ENCODE measurements at places on chromosomes 7 and 10.

DNA sequence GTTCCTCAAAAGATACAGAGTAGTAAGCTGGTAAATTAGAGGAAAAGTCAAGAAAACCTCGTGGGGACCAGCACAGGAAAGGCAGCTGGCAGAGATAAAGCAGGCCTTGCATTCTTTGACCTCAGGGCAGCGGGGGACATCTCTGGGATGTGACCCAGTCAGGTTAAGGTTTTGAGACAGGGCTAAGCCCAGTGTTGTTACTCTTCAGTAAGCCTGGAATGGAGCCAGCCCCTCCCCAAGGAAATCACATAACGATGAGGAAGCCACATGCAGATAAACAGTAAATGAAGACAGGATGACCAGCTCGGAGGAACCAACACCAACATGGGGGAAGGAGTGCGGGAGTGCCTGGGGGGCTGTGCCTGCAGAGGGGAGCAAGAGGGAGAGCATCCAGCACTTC lies 99.6 kb downstream of the JAZF1 start:
- no peak for DNase-seq

DNA sequence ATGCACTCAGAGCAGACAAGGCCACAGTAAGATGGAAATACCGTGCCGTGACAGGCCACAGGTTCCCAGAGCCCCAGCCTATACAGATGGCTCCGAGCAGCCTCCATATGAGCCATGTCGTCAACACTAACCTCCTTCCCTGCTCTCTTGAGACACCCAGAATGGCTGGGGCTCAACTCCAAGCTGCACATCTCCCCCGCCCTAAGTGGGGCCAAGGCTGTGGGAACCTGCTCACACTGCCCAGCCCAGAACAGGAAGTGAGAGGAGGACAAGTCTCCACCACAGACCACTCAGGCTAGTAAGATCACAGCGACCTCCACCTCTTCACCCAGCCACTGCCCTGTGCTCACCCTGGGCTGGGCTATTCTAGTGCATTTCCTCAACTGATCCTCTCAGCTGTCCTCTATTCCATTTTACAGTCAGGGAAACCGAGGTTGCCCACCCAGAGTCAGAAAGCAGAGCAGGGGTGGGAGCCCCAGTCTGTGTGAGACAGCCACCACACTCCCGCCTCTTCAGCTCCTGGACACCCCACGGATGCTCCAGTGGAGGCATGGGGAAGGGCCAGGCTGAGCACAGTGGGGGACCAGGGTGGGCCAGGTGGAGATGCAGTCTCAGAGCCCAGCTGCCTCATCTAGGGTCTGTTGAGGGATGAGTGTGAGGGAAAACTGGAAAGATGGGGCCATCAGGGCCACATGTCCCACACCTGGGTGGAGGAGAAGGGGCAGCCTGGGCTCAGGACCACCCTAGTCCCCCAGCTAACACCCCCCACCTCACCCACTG lies 11.6 kb downstream of the GRID1 start:
- DNase-seq = peak; percentile 7

GRCh38 chr10:11439523-11440053 lies 171.9 kb downstream of the USP6NL start:
- DNase-seq = no peak

- peak; percentile 74 for DNase-seq
These were observed 8.3 kb upstream of the ATP6V0E2 start for GRCh38 chr7:149865437-149865836.

DNA sequence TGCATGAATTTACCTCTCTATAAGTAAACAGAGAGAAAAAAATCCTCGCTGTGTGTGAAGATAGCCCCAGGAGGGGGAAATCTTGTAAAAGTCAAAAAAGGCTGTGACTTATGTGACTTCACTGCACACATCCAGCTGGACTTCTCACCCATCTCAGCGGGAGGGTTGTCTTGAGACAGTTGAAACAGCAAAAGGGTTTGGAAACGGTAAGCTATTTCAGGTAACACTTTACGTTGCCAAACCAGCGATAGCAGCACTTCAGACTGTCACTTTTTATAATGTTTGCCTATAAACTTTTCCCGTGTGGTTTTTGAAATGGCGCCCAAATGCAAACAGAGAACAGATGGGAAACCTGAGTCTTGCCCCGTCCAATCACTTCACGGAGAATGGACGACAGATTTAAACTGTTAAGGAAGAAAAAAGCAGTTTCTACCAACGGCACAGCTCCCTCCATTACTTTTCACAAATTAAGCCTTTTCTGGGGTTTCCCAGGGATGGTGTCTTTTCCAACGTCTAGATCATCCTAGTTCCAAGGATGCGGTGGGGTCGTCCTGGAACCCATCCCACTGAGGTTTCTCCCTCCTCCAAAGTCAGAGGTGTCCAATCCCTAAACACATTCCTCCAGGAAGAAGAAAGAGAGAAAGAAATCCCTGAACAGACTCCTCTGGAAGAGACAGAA lies 25.2 kb downstream of the FGFR2 start:
- no peak for DNase-seq

DNA sequence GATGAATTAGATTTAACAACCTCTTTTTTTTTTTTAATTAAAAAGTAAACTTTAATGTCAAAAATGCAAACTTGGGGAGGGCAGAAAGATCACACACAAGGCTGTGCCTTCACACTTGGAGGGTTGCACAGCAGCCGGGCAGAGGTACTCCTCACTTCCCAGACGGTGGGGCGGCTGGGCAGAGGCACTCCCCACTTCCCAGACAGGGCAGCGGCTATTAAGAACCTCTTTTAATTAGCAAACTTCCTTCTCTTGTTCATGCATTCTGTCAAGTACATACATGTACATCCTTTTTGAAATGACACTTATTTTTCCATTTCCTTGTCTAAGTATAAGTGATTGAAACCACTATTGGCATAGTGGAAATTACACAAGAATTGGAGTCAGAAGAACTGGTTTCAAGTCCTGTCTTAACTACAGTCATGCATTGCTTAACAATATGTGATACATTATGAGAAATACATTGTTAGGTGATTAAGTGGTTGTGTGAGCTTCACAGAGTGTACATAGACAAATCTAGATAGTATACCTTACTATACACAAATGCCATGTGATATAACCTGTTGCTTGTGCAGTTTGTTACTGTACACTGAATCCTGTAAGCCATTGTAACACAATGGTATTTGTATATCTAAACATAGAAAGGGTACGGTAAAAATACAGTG lies 26.5 kb downstream of the BTRC start:
- no peak for DNase-seq

- DNase-seq = no peak
These were observed 334.4 kb upstream of the CACNA2D1 start for GRCh38 chr7:82778021-82778420.

DNA sequence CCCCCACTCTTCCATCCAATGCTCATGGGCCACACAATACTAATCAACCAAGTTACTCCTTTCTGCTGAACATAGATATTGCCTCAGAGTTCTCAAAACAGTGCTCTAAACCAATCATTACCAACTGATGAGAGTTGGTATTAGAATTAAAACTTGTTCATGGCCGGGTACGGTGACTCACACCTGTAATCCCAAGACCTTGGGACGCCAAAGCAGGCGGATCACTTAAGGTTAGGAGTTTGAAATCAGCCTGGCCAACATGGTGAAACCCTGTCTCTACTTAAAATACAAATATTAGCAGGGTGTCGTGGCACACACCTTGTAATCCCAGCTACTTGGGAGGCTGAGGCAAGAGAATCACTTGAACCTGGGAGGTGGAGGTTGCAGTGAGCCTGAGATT lies 8.2 kb downstream of the TM9SF3 start:
- DNase-seq = no peak

GRCh38 chr10:88865281-88865876 lies 13.7 kb upstream of the ANKRD22 start:
- no peak for DNase-seq

DNA sequence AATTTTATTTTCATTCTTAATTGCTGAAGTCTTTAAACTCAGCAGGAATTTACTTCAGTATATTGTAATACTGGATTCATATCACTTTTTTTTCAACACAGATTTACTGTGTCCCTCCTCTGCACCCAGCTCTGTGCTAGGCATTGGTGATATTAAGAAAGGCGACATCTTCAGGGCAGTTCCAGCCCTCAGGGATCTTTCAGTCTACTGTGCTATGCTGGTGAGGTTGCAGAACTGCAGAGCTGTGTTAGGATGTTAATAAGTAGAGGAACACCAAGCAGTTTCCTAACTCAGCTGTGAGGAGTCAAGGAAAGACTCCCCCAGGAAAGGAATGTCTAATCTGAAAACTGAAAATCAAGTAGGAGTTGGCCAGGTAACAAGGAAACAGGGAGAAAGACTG lies 158.2 kb upstream of the NPY start:
- DNase-seq = no peak

GRCh38 chr7:156662277-156662676 lies 21.7 kb downstream of the RNF32 start:
- no peak for DNase-seq

- DNase-seq = no peak
These were observed 550 bp upstream of the CREM start for GRCh38 chr10:35126062-35126529.

DNA sequence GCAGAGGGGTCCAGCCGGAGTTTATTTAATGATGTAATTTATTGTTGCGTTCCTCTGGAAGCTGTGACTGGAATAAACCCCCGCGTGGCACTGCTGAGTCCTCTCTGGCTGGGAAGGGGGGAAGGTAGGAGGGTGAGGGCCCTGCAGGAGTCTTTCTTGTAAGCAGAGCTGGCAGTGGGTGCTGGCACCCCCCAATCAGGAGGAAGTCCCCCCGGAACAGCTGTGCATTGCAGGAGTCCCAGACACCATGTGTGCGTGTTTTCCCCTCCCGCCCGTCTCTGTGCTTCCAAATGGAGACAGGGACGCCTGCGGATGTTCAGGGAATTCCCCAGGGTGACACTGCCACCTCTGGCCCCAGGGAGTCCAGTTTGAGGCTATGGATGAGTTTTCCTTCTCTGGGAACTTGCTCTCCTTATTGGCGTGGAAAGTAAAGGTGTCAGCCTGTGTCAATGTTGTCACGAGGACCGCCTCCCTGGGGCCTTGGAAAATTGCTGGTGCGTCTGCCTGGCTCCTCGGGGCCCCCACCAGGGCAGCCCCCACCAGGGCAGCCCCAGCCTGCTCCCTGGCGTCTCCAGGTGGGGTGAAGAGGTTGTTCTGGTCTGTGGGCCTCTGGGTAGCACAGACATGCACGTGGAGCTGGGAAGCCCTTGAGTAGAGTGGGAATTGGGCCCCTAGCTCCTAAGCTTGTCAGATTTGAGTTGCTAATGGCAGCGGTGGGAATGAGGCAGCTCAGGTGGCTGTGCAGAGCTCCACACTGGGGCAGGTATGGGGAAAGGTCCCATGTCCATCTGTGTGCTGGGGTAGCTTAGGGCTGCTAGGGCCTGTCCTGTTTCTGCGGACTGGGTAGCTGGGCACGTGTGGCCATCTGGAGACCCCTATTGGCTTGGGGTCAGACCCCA lies 2.7 kb downstream of the FZD9 start:
- DNase-seq = no peak

- no peak for DNase-seq
These were observed 81.0 kb downstream of the EBF3 start for GRCh38 chr10:129883029-129883428.

DNA sequence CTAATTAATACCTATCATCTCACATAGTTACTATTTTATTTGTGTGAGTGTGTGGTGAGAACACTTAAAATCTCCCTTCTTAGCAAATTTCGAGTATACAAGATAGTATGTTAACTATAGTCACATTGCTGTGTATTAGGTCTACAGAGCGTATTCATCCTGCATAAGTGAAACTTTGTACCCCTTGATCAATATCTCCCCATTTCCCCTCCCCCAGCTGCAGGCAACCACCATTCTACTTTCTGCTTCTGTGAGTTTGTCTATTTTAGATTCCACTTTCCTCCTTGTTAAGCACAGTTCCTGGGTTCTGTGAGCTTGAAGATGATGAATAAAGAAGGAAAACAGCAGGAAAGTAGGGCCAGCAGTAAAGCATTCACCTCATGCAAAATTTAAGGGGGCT lies 42.4 kb downstream of the MRPS33 start:
- no peak for DNase-seq

- no peak for DNase-seq
These were observed 50.2 kb upstream of the BAMBI start for GRCh38 chr10:28627102-28627501.

GRCh38 chr10:46520941-46521340 lies 35.5 kb downstream of the GPRIN2 start:
- DNase-seq = no peak

DNA sequence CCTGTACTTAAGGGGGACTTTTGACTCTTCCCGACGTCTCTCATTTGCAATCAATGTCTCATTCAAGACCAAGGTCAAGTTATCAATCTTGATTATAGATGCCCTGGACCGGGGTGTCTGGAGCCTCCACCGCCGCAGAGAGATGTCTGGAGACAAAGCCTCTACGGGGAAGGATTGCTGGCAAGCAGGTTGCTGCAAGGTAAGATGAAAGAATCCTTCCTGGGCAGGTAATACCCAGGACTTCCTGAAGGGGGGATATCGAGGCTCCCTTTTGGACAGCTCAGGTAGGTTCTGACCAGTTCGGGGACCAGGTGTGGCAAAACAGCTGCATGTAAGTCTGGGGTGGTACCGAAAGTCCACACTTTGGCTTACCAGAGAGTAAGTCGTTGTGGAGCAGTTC lies 12.5 kb upstream of the CUX1 start:
- no peak for DNase-seq

DNA sequence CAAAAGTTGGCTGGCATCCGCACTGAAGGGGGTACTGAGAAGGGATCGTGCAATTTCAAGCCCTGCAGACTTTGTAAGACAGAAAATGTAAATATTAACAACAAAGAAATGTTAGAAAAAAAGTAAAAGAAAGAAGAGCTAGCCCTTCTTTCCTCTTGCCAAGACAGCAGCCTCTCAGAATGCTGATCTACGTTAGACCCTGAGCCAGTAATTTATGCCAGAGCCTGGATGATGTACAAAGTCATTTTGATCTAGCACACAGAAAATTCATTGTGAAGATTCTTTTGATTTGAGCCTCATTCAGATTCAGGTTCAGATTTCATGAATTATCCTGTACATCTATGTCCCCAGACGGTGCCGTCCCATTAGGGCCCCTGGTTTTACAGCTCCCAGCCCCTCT lies 105.2 kb downstream of the PRKCQ start:
- DNase-seq = no peak

- DNase-seq = no peak
These were observed 790.6 kb upstream of the AUTS2 start for GRCh38 chr7:68807666-68808065.

GRCh38 chr10:59360605-59361405 lies 1.5 kb downstream of the FAM13C start:
- DNase-seq = no peak

- no peak for DNase-seq
These were observed 189.5 kb downstream of the JAZF1 start for GRCh38 chr7:27991006-27991528.

GRCh38 chr10:50216418-50216817 lies 34.9 kb downstream of the ASAH2 start:
- no peak for DNase-seq

DNA sequence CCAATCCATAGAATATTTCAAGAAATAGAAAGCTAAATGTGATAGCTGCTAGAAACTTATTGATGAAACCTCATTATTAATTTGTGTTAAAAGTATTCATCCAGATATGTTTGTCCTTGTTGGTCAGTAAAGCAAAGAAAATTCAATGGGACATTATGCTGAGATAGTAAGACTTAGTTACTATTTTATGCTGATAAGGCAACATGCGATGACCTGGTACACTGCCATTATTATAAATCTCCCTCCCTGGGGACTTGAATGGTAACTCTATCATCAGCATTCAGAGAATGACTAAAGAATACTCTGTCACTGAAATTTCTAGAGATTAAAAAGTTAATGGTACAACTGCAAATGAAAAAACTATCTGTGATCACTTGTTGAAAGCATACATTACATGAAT lies 54.9 kb downstream of the ARHGAP12 start:
- no peak for DNase-seq

Measured in CD8-positive, alpha-beta memory T cell (primary cell).